ENCODE measurements at places on chromosomes 5 and 9.
A peak's percentile ranks its signal among the peaks of the same experiment; 100 is the strongest.

- no peak for DNase-seq
These were observed 66.3 kb downstream of the MRPL36 start for GRCh38 chr5:1733369-1733768.

- peak; percentile 38 for DNase-seq
These were observed 11.4 kb upstream of the ANKRD33B start for GRCh38 chr5:10552183-10553143.

GRCh38 chr9:88106492-88106891 lies 31.8 kb downstream of the SPATA31C2 start:
- DNase-seq = peak; percentile 27

DNA sequence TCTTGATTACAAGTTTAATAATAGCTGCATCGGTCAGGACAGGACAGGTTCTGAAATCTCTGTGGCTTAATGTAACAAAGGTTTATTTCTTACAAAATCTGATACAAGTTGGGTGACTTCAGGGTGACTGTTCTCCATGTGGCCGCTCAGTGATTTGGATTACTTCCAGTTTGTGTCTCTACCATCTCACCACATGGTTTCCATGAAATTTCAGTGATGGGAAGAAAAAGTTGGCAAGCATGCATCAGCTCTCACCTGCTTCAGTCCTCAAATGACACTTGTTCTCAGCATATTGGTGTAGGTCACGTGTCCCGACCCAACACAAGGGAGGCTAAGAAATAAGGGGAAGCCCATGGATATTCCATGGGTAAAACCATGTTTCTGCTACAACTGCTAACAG lies 7.8 kb upstream of the TMEM268 start:
- no peak for DNase-seq

- no peak for DNase-seq
These were observed 200.4 kb downstream of the ARRDC3 start for GRCh38 chr5:91182763-91183162.

DNA sequence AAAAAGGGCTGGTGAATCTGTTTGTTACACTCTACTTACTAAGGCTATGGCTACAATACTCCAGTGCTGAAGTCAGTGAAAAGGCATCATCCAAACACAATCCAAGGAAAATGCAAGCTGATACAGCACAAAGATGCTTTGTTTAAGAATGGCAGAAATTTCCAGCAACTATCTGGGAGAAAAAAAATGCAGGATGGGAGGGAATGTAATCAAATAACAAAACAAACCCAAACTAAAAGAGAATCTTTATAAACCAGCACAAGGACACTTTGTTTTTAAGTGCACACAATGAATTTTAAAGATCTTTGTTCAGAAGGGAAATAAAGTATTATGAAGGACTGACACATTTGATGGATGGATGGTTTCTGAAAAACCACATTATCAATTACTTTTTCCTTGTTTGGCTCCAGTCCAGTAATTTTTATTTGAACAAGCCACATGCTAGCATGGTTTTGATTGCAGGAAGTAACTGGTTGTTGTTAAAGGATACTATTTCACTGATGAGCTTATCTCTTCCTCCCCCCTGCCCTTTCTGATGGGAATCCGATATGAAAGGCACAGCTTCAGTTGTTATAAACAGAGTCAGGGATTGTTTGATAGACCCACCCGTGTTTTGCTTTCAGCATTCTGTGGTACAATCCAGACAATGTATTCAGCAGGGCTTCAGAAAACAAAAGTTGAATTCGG lies 12.1 kb upstream of the TLE4 start:
- no peak for DNase-seq

DNA sequence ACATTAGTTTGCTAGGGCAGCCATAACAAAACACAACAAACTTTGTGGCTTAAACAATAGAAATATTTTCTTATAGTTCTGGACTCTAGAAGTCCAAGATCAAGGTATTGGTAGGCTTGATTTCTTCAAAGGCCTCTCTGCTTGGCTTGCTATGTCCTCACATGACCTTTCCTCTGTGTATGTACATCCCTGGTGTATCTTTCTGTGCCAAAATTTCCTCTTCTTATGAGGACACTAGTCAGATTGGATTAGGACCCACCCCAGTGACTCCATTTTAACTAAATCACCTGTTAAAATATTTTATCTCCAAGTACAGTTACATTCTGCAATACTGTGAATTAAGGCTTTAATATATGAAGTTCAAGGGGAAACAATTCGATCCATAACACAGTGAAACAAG lies 168.9 kb upstream of the CCNH start:
- no peak for DNase-seq

DNA sequence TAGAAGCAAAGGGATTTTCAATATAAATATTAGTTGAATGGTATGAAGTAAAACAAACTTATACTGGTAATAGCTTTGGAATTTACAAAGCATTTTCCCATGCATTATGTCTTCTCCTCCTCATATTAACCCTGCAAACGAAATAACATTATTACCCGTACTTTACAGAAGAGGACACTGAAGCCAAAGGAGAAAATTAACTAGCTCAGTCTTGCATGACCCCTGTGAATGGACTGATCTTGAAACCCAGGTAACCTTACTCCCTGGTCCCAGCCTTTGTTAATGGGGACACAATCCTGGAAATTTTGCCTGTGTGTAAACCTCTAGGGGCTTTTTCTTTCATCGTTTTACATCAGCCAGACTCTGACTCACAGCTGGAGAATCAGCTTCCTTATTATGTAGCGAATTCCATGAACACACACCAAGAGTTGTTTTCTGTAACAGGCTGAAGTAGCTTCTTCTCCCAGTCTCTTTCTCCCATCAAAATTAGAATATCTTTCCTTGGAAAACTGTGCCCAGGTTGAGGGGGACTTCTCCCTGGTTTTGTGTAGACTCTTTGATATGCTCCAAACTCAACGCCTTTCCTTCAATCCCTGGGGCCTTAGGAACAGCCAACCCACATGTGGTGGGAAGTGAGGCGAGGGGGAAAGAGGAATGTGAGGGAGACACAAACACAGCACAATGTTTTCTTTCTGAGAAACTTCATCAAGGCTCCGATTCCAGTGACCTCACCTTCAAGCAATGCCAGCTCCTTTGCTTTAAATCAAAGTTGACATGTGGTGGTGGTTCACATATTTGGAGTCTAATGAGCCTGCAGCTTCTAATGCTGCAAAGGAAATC lies 480.9 kb upstream of the PAPPA start:
- DNase-seq = peak; percentile 99

DNA sequence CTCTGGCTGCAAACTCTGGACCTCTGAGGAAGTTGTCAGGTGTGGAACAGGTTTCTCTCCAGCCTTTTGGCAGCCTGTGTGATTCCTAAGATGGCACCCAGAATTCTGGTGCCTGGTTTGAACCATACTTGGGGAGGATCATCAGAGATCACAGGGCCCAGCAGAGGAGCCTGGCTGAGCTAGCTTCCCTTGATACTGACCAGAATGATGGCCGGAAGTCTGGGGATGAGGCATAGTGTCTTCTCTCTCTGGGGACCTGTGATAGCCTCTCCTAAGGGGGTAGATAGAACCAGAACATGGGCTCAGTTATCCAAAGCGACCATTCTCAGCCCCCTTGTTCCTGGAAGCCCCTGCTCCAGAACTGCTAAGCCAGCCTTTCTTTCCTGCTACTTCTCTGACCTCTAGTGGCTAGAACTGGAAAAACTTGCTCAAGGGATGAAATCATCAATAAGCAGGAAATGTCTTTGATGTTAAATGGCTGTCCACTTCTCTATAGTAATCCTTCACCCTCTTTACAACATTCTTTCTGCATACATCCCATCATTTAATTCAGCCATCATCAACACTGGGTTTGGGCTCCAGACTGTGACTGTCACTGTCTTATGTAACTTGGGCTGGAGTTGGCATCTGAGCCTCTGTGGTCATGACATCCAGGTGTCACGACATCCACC lies 55.1 kb downstream of the C9orf152 start:
- peak; percentile 72 for DNase-seq

DNA sequence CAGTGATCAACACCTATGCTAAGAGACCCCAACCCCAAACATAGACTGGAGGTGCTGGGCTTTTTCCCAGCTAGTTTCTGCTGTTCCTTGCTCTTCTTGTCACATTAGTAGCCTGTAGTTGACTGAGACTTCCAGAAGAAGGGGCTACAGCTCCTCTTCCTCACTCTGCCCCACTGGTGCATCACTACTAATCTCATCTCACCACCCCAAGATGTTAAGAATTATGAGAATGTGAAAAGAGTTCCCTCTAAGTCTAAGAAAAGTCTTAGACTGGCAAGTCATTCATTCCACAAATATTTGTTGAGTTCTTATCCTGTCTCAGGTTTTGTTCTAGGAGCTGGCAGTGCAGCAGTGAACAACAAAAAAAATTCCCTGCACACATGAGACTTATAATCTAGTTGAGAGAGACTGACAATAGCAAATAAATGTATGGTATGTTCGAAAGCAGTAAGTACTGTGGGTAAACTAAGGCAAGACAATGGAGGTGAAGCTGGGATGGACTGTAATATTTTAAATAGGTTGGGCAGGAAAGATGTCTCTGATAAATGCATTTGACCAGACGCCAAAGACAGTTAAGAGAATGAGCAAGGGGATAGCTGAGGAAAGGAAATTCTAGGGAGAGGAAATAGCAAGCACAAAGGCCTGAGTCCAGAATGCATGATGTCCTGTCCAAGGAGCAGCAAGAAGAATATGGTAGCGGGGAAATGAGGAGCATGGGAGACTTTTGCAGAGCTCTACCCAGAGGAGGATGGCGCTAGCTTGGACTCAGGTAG lies 92.3 kb downstream of the PTCD2 start:
- DNase-seq = peak; percentile 82

DNA sequence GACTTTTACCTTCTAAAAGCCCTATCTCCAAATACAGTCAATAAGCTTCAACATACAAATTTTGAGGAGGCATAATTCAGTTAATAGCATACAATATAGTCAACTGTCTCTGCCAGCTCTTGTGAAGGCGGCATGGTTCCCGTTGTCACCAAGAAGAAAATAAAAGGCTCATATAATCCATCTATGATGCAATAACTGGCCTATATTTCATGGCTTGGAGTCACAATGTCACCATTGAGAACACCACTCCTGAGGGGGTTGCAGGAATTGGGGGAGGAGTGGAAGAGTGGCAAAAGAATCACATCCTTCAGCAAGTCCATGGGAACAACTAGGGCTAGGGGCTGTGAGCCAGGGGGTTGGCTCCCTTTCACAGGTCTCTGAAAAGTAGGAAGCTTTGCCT lies 16.0 kb upstream of the ASTN2 start:
- DNase-seq = no peak

GRCh38 chr9:130332384-130332926 lies 66.9 kb downstream of the HMCN2 start:
- DNase-seq = no peak

DNA sequence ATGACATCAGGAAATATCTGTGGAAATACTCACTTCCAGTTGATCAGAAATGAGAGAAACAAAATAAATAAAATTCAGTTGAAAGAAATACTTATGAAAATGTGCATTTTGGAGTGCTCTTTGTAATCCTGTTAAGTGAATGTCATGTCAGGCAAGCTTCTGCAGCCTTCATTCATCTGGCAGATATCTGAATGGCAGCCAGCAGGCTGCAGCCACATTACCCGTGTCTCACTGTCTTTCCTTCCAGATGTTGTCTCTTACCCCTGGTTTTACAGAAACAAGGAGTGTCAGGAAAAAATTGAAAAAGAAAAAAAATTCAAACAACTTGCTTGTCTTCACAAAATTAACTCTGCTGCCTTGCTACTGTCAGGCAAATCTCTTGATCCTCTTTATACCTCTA lies 445.0 kb upstream of the RIOK2 start:
- DNase-seq = peak; percentile 4

GRCh38 chr5:108341866-108342265 lies 40.0 kb downstream of the FBXL17 start:
- no peak for DNase-seq

DNA sequence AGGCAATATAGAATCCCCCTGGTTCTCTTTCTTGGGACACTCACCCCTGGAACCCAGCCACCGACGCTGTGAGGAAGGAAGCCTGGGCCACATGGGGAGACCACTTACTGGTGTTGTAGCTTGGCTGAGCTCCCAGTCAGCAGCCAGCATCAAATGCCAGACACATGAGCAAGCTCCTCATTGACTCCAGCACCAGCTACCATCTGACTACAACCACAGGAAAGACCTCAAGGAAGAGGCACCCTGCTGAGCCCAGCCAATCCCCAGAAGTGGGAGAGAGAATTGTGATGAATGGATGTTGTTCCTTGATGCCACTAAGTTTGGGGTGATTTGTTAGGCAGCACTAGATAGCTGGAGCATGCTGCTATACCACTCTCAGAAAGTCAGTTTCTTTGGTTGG lies 36.0 kb downstream of the BNIP1 start:
- peak; percentile 49 for DNase-seq

- peak; percentile 24 for DNase-seq
These were observed 122.5 kb downstream of the TRPM3 start for GRCh38 chr9:70998962-70999361.

- DNase-seq = no peak
These were observed 92.7 kb downstream of the KCNIP1 start for GRCh38 chr5:170596482-170597044.

- DNase-seq = no peak
These were observed 1381.5 kb upstream of the WWC1 start for GRCh38 chr5:166909926-166910325.

- no peak for DNase-seq
These were observed 7.3 kb upstream of the SPATA24 start for GRCh38 chr5:139410993-139411828.

Data from EL (cell line).